ENCODE measurements at places on chromosomes 4 and X. TPM values are rescaled to one million over a fixed set of nuclear protein-coding genes. Genes with fewer than 3 reads are reported as not detected.

DNA sequence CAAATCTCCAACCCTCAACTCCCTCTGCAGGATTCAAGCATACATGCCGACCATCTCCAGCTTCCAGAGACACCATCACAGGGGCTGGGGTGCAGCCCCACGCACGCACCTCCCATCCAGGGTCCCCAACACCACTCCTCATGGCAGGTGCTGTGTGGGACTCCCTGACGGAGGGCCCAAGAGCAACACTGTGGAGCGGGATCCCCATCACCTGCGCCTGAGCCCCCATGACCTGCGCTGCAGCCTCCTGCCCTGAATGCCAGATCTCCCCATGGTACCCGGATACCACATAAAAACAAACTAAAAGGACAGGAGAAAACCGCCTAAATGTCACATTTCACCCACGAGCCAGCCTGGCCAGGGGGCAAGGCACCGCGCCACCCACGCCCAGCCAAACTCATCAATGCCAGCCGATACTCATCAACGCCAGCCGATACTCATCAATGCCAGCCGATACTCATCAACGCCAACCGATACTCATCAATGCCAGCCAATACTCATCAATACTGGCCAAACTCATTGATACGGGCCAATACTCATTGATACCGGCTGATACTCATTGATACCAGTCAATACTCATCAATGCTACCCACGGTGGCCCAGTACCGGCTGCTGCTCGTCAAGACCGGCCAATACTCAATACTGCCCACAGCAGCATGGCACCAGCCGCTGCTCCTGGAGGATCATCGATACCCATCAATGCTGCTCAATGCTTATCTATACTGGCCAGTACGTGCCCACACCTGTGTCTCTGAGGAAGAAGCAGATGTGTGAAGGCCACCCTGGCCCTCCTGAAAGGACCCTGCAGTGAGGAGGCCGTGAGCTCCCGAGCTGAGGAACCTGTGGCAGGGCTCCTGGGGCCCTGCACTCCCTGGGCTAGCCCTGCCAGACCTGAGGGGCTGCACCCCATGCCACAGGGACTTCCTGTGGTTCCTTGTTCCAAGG, 6.2 kb downstream of the CTBP1 start:
- no peak for DNase-seq

GRCh38 chrX:106973433-106974149, 26.4 kb downstream of the MORC4 start:
- peak; percentile 65 for DNase-seq

Gene PACRGL
- total RNA-seq, result 21.9 TPM

DNA sequence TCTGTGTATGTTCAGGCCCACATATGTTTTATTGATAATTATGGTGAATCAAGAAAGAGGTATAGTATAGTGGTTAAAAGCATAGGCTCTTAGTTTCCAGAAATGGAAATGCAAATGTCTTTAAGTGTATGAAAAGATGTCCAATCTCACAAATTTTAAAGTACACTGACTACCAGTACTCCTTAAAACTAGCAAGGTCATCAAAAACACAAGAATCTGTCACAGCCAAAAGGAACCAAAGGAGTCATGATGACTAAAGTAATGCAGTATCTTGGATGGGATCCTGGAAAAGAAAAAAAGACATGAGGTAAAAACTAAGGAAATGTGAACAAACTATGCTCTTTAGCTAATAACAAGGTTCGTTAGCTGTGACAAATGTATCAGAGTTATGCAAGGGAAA, 661 bp upstream of the RBM41 start:
- no peak for DNase-seq

DNA sequence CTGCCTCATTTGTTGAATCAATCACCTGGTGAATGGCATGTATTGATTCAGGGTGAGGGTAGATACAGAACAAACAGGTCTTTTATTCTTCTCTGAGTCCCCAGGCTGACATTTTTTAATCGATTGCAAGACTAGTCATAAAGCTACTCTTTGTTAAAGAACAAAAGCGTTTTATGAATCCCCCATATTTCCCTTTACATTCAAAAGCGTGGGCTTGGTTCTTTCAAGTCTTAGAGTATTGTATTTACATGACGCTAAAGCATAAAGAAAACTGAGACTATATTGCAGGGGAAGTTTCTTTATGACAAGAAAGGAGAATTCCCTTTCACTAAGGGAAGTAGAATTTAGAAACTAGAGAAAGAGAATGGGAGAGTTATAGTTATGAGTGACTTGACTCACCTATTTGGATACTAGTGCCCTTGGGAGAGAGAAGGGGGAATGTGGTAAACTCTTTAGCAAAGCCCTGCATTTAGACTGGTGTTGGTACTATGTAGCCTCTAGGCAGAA, 69.3 kb upstream of the PDE5A start:
- no peak for DNase-seq

- no peak for DNase-seq
These were observed 327.3 kb downstream of the MAPK10 start for GRCh38 chr4:86032476-86033022.

DNA sequence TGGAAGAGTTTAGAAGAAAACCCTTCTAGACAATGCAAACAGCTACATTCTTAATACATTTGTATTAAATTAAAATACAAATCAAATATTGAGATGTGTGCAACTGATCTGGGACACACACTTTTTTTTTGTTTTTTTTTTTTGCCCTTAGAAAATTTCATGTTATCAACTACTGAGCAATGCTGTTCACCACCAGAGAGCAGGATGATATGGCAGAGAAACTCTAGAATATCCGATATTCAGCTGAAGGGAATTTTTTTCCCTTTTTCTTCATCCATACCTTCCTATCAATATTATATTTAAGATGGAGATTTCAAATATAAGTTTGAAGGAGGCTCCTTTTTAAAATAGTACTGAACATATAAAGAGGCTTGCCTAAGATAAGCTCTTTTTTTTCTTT, 1.0 kb downstream of the NDST3 start:
- DNase-seq, result no peak

Gene ADH7
- total RNA-seq, result not detected

DNA sequence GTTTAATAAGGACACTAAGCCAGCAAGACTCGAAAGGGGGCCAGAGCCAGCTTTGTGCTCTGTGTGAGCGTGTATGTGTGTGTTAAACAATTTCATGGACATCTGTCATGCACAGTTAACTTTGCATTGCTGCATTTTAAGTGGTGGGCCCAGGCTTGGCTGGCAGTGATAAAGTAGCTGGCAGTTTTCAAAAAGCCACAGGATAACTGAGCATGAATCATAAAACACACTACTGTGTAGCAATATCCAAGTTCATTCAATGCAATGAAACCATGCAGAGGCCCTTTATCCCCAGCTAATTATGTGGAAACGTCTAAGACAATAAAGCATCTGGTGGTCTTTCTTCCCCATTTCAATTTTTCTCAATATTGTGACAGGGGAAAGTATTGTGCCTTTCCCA, 132.9 kb downstream of the NKX6-1 start:
- no peak for DNase-seq

- no peak for DNase-seq
These were observed 180.2 kb upstream of the AADAT start for GRCh38 chr4:170269950-170270349.

Gene KLF8
- 0.06 TPM for total RNA-seq

DNA sequence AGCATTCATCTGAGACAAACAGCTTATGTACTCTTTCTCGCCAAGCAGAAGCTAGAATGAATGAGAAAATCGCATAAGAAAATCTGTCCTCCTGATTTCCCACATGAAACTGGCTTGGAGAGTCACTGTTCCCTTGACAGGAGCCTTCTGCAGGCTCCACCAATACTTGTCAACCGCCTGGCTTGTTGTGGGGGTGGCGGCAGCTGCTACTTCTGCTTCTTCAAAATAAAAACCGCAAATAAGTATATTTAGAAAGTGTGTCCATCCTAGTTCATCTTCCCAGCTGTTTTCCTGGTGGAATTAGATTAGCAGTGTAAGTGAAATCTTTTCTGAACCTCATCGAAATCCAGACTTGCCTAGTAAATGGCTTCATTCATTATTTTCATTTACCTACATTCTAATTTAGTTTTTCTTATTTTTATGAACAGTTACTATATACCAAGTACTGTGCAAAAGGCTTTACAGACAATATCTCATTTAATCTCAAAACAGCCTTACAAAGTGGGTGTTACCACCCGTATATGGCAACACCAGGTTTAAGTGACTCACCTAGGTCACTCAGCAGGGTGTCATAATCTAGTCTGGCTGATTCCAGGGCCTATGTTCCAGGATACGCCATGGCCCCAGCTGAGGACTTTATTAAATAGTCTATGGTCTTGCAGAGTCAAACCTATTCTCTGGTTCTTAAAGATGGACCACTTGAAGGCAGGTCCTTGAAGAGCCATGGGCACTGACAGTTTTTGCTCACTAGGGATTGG, 104.6 kb upstream of the IGFBP7 start:
- DNase-seq, result no peak

All from NCI-H460 (cell line).